ENCODE measurements at places on chromosomes 3 and 15.

DNA sequence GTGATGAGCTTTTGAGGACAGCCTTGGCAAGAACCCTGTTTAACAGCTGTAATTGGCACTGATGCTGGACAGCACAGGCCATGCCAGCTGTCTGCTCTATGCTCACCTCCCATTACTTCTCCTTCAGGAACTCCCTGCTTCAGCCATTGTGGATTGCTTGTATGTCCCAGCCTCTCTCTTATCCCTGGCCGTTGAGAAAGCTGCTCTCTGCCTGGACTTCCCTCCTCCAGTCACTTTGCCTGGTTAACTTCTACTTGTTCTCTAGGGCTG, 444.5 kb downstream of the EPHB1 start:
- DNase-seq, result no peak

DNA sequence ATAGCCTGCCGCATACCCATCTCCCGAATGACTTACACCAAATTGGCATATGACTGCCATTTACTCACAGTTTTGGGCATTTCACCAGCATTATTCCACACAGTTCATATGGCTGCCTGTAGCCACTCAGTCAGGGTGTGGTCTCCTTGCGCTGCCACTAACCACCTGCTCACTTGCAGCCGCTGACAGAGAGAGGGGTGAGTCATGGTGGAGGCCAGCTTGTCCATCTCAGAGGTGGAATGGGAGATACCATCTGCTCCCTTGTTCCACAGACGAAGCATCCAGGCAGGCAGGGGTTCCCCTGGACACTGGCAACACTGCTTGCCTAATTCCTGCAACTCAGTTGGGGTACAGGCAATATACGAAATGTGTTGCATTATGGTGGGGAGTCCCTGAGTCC, 15.6 kb downstream of the CCRL2 start:
- DNase-seq, result no peak

DNA sequence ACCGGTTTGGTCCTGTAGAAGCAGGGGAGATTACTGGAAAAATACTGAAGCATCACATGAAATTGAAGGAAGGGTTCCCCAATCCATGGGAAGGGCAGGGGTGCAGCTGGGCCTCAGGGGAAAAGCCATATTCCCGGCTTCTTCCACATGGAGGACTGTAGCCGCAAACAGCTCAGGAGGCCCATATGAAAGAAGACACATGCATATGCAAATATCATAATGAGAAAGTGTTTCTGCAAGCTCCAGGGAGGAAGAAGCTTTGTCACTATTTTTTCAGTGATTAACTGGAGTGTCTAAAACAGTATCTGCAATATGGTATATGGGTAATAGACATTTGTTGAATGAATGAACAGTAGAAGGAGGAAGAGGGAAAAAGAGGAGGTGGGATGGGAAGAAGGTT, 19.1 kb downstream of the DPH3 start:
- DNase-seq, result no peak

GRCh38 chr3:43077261-43077660, 28.6 kb downstream of the POMGNT2 start:
- no peak for DNase-seq

- DNase-seq, result no peak
Observed at GRCh38 chr3:148962513-148962912, 28.8 kb upstream of the GYG1 start.

DNA sequence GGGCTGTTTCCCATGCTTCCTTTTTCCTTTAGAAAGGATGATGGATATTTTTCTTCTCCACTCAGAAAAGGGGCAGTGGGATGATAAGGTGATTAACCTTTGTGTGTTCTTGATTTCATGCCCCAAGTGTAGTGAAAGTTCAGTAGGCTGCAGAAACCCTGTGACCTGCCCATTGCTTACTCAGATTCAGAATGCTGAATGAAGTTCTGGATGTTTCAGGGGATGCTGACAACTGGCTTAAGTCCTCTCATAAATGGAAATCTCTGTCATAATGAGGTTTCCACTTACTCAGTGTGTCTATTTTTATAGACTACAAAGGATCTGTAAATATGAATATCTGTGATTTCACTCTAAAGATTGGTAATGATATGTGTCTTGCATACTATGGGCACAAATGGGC, 471.3 kb upstream of the TPRG1 start:
- DNase-seq, result no peak

DNA sequence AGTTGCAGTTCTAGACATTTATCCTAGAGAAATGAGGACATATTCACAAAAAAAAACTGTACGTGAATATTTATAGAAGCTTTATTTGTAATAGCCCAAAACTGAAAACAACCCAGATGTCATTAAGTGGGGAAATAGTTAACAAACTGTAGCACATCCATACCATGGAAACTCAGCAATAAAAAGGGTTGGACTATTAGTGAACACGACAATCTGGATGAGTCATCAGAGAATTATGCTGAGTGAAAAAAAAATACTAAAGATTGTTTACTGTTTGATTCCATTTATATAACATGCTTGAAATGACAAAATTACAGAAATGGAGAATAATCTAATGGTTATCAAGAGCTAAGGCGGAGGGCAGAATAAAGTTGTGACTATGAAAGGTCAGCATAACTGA, 59.5 kb downstream of the CPA3 start:
- DNase-seq, result no peak

GRCh38 chr15:39498629-39499028, 82.2 kb upstream of the THBS1 start:
- no peak for DNase-seq

DNA sequence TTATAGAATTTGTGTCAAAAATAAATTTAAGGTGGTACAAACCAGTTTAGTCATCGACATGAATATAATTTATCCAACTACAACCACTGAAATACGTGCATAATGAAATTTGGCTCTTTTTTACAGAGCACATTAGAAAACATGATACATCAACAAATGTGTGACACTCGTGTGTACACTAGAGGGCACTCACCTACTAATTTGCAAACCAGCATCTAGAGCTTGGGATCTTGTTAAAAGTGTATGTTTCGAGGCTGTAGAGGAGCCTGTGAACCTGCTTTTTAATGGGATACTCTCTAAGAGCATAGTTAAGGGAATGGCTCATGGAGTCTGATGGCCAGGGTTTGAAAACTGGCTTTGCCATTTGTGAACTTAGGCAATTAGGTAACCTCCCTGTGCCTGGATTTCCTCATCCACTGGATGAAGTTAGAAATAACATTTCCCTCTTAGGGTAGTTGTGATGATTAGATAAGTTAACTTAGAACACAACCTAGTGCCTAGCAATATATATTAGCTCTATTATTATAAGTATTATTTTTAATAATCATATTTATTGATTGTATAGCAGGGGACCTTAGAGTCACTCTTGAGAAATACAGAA, 8.8 kb upstream of the CPOX start:
- no peak for DNase-seq

DNA sequence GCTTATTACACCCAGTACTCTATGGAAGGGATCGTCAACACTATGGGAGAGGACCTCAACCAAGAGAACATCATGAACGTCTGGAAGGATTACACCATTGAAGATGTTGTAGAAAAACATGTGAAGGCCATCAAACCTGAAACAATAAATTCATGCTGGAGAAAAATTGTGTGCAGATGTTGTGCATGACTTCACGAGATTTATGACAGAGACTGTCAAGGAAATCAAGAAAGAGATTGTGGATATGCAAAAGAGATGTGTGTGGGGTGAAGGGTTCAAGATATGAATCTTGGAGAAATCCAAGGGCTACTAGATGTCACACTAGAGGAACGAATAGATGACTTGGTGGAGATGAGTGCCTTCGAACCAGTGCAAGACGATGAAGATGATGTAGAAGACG, 3.5 kb upstream of the PARP16 start:
- DNase-seq, result no peak

GRCh38 chr3:29468187-29468586, 187.3 kb downstream of the RBMS3 start:
- DNase-seq, result no peak

GRCh38 chr3:178422406-178422805, 113.8 kb upstream of the KCNMB2 start:
- DNase-seq, result no peak

- DNase-seq, result no peak
Observed at GRCh38 chr3:103393395-103394186, 958.8 kb downstream of the ZPLD1 start.

DNA sequence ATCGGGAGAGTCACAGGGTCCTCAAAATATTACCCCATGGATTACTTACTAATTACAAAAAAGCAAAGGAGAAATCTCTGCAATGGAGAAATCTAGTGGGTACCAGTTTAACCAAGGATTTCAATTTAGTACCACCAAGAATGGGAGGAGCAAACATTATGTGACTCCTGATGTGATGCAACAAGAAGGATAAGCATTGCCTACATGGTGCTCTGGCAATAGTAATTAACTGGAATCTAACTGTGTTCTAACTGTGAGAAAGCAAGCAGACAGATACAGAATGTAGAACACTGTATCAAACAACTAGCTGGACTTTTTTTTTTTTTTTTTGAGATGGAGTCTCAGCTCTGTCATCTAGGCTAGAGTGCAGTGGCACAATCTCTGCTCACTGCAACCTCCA, 159.2 kb downstream of the TNIK start:
- DNase-seq, result no peak

- DNase-seq, result no peak
Observed at GRCh38 chr15:92051716-92052115, 198.2 kb downstream of the SLCO3A1 start.

DNA sequence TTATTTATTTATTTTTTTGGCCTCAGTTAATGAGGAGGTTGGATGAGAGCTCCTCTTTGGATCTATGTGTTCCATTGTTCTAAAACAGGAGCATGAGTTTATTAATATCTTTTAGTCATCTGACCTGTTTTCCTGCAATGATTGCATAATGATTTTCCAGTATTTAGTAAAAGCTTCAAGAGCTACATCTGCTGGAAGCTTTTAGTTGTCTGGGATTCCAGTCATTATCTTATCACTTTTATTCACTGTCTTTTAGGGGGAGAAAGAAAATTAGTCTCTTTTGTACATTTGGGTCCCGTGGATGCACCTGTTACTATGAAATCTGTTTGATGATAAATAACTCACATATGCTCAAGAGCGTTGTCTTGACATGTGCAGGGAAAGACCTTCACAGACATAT, 1270.0 kb downstream of the ROBO1 start:
- DNase-seq, result no peak

GRCh38 chr3:13916375-13916774, 36.5 kb upstream of the WNT7A start:
- DNase-seq, result no peak

DNA sequence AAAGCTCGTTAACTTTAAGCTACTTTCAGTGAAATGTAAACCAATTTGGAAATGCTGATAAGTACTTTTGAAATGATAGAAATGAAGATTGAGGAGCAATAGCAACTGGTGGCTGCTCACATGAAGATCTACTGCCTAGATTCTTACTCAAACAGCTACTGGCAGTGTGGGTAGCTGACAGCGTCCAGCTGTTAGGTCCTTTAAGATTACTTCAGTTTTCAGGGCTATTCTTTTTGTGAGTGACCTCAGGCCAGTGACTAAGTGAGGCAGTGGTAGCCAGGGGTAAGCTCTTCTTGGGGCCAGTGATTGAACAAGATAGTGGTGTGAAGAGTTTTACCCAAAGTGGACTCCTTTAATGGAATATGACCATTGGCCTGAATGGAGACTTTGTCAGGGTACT, 41.3 kb downstream of the NECTIN3 start:
- no peak for DNase-seq

DNA sequence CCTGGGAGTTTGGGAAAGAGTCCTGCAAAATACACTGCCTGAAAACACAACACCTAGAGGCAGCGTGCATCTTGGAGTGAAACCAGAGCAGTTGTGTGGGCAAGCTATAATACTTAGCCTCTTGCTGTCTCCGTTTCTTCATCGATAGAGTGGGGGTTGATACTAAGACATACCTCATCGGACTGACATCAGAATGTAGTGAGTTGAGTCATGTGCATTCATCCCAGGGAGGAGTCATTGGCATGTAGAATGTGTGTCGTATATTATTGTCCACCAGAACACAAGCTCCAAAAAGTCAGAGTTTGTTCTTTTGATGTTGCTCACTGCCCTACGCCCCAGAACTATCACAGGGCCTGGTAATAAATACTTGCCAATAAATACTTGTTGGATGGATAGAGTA, 4.3 kb downstream of the SNTN start:
- no peak for DNase-seq
